ENCODE measurements at places on chromosomes 7 and 10. TPM values are rescaled to one million over a fixed set of nuclear protein-coding genes. Genes with fewer than 3 reads are reported as not detected.

DNA sequence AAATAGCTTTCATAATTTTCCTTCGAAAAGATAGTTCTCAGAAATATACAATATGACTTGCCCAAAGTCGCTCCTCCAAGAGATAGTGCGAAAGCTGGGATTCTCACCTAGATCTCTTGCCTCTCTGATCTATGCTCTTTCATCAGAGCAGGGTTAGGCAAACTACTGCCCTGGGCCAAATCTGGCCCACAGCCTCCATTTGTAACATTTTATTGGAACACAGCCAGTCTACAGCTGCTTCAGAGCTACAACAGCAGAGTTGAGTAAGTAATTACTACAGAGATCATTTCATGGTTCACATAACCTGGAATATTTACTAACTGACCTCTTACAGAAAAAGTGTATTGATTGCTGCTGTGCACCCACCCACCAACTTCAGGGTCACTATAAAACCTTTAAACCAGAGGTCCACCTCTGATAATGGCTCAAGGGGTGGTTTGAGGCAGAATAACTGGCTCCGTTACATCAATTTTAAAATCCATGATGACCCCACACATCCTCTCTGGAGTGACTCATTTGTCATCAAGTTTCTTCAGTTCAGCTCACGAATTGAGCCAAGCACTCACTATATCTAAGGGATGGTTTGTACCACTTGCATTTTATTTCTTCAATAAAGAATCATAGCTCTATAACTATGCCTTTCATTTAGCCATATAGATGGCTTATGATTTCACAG is 1019.0 kb downstream of the XPNPEP1 start:
- DNase-seq = no peak

CALML5 gene
- total RNA-seq = not detected

ZNF467 gene
- 7.0 TPM for total RNA-seq

SPDYE8 gene
- not detected for total RNA-seq

All from Right ventricle myocardium inferior (tissue), 1 donor.